NCI-H2029 (cell line): ENCODE measurements at places on chromosomes 2 and 18.

GRCh38 chr2:68309426-68309825 lies 10.3 kb downstream of the CNRIP1 start:
- DNase-seq: no peak

DNA sequence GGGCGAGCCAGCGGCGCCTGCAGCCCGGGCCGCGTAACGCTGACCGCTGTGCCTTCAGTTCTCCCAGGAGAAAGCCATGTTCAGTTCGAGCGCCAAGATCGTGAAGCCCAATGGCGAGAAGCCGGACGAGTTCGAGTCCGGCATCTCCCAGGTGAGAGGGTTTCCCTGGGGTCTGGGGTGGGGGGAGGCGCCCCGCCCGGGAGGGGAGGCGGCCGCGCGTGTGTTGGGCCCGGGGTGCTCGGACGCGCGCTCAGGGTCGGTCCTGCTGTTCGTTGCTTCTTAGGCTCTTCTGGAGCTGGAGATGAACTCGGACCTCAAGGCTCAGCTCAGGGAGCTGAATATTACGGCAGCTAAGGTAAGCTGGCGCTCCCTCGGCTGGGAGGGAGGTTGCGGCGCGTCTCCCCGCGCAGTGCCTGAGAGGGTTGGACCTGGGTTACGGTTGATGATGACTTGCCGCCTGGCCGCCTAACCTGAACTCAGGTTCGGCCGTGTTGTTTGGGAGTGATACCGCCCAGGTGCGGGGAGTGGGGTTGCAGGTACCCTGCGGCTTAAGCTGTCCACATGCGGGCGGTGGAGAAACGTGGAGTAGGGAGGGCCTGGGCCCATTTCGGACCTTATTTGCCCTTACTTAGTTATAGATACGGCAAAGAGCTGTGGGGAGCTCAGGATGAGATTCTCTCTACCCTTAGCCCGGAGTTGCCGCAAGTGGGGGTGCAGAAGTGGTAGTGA lies 638 bp downstream of the RPS7 start:
- no peak for DNase-seq

- DNase-seq: no peak
These were observed 86.3 kb upstream of the EFEMP1 start for GRCh38 chr2:56009758-56010458.

- DNase-seq: no peak
These were observed 206.5 kb upstream of the CTAGE1 start for GRCh38 chr18:22624176-22624575.

DNA sequence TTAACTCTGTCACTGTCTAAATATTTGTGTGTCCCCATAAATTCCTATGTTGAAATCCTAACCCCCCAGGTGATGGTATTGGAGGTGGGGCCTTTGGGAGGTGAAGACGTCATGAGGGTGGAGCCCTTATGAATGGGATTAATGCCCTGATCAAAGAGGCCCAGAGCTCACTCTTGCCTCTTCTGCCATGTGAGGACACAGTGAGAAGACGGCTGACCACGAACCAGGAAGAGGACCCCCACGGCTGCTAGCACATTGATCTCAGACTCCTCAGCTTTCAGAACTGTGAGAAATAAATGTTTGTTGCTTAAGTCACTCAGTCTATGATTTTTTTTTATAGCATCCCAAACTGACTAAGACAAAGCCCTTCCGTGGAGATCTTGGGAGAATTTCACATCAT lies 71.2 kb downstream of the BCL2L11 start:
- DNase-seq: no peak

GRCh38 chr2:160909781-160910242 lies 250.4 kb upstream of the TANK start:
- no peak for DNase-seq

GRCh38 chr2:222025881-222026271 lies 272.9 kb downstream of the PAX3 start:
- DNase-seq: no peak

DNA sequence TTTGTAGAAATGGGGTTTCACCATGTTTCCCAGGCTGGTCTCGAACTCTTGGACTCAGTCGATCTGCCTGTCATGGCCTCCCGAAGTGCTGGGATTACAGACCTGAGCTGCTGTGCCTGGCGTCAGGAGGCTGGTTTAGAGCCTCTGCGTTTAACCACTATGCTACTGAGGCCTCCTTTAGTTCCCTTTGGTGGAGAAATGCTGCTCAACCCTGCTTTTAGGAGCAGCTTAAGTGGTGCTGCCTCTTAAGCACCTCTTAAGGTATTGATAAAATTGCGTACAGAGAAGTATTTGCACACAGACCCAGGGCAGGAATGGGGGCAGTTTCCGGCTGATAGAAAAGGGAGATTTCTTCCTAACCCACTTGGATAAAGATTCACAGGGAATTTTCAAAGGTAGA lies 8.0 kb downstream of the CD8A start:
- no peak for DNase-seq
